ENCODE measurements at places on chromosomes 3 and 15.

DNA sequence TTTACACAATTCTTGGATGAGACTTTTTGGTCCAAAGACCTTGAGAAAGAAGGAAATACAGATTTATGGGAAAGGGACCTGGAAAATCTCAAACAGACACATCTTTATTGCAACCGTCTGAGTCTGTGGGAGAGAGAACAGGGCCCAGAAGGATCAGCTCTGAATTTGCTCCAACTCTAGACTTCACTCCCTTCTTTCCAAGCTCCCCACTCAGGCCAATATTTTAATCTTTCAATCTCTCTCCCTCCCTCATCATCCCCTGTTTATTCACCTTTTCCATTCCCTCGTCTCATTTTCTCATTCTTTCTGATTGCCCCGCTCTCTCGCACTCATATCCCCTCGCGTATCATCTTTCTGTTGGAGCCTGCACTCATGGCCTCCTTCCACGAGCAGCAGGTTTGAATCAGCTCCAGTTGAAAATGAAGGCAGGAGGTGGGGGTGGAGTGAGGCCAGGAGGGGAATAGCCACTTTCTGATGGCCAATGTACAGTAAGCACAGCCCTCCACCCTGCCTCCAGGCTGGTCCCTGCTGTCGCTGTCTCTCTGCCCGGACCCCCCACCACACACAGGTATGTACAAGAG is 63.6 kb upstream of the BOC start:
- DNase-seq, result no peak

DNA sequence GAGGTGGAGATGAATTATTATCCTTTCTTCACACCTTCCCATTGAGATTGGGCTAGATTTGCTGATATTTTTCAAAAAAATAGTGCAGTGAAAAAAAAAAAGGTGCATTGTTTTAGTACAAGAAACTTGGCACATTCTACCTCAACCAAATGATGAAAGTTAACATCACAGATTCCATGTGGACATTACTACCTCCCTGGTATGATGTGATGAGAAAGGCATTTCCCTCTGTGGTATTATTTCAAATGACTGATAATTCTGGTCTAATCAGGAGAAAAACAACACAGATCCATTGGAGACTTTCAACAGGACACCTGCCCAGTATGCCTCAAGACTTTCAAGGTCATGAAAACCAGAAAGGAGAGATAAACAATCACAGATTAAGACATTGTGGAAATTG is 313.4 kb downstream of the BCHE start:
- DNase-seq, result no peak

DNA sequence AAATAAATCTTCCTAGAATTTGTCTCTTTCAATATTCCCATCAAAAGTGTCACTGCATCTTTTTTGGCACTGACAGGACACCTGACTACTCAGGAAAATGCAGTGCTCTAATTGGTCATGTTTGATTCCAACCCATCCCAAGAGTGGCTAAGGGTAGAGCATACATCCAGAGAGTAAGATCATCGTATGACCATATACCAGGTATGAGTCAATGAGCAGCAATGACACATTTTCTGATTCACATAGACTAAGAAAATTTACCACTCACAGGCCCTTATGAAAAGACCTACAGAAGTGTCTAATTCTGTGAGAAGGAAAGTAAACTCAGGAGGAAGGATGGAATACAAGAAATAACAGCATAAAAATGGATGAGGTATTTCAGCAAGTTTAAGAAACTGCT is 434.2 kb downstream of the ZIC1 start:
- no peak for DNase-seq

DNA sequence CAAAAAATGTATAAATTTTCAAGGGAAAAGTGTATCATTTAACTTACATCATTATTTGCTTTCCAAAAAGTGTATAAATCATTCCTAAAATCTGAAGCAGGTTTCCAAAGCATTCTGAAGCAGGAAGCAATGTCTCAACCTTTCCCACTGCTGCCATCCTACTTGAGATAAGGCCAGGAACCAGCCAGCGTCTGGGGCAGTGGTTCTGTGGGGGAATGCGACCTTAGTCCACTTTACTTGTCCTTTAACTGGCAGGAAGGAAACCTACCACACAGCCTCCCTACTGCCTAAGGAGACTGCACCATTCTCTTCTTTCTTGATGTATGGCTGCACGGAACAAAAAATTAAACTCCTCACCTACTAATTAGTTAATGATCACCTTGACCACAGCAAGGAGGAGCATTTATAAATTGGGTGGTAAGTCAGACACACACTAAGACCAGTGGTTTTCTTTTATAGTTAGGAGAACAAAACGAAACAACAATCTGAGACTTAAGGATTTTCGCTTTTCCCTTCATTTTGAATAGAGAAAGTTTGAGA is 3.7 kb downstream of the SORD start:
- DNase-seq, result no peak

- DNase-seq, result no peak
Observed at GRCh38 chr3:29346828-29347227, 66.0 kb downstream of the RBMS3 start.

- DNase-seq, result no peak
Observed at GRCh38 chr3:128339491-128340012, 127.1 kb downstream of the DNAJB8 start.

- DNase-seq, result no peak
Observed at GRCh38 chr3:44442596-44443309, 34.7 kb downstream of the ZNF445 start.

DNA sequence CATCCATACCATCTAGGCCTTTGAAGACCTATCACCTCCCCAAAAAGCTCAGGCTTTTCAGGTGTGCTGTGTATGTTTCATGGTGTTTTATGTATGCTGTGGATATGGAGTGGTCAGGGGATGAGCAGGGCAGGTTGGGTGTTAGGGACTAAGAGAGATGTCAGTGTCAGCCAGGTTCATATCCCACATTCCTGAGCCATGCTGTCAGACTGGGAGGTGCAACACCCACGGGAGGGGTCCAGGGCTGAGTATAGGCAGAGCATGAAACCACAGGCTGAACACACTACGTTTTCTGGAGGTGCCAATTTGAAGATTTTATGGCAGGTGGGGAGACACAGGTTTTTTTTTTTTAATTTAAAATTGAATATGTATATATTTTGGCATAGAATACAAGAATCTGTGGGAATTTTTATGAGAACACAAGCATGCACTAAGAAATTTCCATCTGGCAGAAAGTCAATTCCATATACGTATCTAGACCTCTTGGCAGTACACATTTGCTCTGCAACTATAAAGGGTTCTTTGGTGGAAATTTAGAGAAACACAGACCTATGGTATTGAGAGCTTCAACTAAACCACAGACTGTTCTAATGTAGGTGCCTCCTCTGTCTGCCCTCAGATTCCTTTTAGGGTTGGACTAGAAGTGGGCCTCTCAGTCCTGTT is 101.9 kb upstream of the RNU6-1 start:
- DNase-seq, result no peak

GRCh38 chr3:142724682-142725356 is 985 bp downstream of the TRPC1 start:
- no peak for DNase-seq

DNA sequence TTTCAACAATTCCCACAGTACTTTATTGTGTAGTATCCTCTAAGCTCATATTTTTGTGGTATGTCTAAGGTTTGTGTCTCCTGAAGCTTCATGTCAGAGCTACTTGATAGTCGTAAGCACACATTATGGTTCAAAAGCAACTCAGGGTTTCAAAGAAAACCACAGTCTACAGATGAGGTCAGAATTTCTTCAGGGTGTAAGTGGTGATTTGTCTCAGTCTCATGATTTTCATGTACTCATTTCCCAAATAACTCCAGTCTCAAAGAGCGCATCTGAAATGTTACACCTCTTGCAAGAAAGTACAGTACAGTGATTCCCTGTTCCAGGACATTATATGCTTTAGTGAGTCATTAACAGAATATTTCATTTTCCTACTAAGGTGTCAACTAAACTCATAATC is 47.5 kb upstream of the SSR3 start:
- DNase-seq, result no peak

GRCh38 chr3:27165321-27165721 is 203.9 kb downstream of the NEK10 start:
- no peak for DNase-seq

GRCh38 chr3:27589795-27590194 is 105.6 kb upstream of the SLC4A7 start:
- DNase-seq, result no peak

GRCh38 chr3:42892169-42892568 is 13.8 kb upstream of the ZNF662 start:
- DNase-seq, result no peak

DNA sequence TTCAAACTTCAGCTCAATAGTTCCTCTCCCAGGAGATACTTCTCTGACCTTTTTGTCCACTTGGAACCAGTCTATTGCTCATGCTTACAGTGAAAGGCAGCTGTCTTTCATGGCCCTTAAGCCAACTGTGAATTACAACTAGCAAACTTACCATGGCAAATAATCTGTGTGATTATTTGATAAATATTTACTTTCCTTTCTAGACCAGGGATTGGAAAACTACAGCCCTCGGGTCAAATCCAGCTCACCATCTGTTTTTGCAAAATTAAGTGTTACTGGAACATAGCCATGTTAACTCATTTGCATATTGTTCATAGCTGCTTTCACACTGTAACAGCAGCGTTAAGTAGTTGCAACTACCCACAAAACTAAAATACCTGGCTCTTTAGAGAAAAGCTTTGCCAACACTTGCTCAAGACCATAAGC is 289.1 kb upstream of the MCTP2 start:
- no peak for DNase-seq

DNA sequence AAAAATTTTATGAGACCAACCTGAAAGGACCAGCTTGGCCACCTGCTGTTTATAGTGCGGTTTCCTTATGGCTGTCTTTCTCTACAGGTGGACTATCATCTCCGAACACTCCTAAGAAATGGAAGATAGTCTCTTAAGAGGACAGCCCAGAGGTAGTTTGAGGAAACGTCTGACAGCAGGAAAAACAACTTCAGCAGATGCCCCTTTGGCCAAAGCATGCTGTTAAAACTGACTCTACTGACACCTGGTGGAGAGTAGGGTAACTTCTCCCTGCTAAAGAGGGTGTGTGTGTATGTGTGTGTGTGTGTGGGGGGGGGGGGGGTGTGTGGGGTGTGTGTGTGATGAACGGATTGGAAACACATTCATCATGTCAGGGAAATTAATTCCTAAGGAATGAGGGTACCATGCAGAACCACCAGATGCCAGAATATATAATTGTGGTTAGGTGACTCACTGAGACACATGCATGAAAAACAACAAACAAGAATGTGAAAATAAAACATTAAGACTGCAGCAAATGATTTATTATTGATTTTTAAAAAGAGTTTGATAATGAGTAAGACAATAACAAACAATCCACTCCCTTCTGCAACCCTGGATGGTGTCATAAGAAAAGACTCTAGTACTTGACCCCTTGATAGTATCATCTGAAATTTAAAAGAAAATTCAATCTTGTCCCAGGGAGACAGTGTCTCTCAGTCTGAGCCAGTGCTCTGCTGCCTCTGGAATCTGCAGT is 256.5 kb downstream of the THRB start:
- no peak for DNase-seq

DNA sequence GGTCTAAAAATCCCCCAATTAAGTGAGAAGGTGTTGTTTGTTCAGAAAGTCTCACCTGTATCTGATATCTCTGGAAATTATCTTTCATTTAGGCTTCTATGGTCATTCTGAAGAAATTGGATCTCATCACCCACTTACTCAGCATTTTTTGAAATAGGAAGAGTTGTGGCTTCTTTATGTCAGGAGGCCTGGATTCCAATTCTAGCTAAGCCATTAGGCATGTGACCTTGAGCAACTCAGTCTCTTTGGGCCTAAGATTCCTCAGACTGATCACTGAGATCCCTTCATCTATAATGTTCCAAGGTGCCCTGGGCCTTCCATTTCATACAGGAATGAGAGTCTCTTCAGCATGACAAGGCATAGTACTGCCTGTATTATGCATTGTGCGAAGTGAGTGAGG is 70.3 kb downstream of the ARHGEF26 start:
- DNase-seq, result no peak

GRCh38 chr15:99424131-99424571 is 141.6 kb upstream of the MEF2A start:
- no peak for DNase-seq

GRCh38 chr3:97579365-97579764 is 185.2 kb upstream of the ARL6 start:
- DNase-seq, result no peak

- no peak for DNase-seq
Observed at GRCh38 chr3:33544126-33544525, 103.9 kb upstream of the UBP1 start.

DNA sequence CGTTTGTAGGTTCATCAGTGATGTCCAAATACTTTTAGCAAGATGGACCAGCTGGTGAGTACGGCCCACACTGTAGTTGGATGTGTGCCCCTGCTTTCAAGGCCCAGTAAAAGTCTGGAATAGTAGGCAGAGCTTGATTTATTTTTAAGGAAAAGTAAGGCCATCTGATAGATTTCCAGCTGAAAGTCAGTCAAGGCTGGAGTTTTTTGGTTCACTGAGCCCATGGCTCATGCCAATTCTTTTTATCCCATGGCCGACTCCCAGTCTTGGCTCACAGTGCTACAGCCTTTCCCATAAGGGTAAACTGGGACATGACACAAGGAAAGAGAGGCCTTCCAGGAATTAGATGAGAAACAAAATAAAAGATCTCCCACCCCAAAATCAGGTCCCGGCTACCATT is 13.5 kb downstream of the CCDC80 start:
- no peak for DNase-seq

- no peak for DNase-seq
Observed at GRCh38 chr3:15292765-15293522, 39.4 kb downstream of the SH3BP5 start.

GRCh38 chr3:196661400-196661799 is 21.9 kb downstream of the NRROS start:
- DNase-seq, result no peak

DNA sequence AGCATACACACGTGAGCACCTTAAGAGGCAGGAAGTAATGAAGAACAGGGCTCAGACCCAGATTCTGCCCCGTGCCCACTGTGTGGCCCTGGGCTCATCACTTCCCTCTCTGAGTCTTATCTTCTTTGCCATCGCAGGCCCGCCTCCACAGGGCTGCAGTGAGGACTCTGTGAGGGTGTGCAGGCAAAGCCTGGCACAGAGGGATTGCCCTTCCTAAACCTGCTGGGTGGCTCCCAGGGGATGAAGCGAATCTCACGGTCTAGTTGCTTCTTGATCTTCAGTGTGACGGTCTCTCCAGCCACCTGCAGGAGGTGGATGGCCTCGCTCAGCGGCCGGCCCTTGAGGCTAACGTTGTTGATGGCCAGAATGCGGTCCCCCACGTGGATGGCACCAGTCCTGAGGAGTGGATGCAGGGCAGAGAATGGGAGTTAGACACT is 32.8 kb downstream of the GRIP2 start:
- no peak for DNase-seq

DNA sequence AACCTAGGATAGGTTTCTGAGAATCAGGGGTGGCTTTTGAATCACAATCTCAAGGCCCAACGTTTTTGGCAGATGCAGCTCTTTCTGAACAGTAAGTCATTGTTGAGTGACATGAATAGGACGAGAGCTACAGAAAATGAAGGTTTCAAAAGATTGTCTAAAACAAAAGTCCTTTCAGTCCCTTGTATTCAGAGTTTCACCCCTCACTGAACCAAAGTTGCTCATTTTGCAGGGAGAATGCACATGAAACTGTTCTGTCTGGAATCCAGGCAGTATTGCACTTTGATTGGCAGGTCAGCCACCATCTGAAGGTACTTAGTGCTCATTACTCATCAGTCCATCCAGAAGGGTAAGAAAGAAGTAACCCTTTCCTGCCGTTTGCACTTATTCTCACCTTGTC is 24.1 kb upstream of the RASGRP1 start:
- DNase-seq, result no peak

- no peak for DNase-seq
Observed at GRCh38 chr3:78130741-78131290, 1090.9 kb downstream of the ROBO2 start.

Data from T-helper 1 cell (primary cell).